ENCODE measurements at places on chromosomes 1 and 21.

DNA sequence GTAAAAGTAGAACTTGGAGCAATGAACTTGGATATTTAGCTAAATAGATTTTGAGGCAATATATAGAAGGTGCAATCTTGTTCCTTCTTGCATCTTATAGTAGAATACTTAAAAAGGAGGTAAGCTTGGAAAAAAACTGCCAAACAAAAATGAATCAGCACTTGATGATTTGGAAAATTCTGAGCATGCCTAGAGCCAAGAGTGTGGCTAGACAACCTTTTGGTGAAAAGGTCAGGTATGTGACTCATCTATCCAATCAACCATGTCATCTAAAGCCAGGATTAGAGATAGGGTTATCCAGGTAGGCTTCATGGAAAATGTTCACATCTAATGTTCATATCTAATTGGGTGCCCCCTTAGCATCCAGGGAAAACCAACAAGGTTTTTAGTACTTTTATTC, 515.0 kb downstream of the COL11A1 start:
- DNase-seq = no peak

DNA sequence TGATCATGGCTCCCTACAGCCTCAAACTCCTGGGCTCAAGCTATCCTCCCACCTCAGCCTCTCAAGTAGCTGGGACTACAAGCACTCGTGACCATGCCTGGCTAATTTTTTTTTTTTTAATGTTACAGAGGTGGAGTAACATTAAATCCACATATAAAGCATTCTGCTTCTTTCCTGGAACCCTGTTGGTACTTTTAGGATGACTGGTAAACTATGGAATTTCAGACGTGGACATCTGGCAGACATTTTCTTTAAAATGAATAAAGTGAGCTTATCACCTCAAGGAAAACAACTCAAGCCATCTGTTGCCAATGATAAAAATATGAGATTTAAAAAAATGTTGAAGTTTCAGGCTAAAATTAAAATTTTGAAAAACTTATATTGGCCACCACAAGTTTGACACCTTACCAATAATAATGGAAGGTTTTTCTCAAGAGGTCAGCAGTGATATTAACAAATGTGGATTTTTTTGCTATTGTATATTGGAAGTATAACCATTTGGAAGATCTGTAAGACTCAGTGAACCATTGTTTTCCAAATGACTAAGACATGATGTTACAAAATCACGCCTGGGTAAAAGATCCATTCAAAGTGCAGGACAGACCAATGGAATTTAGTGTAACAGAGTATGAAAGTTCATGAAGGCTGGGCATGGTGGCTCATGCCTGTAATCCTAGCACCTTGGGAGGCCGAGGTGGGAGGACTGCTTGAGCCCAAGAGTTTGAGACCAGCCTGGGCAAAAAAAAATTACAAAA, 52.7 kb upstream of the EIF4G3 start:
- no peak for DNase-seq

DNA sequence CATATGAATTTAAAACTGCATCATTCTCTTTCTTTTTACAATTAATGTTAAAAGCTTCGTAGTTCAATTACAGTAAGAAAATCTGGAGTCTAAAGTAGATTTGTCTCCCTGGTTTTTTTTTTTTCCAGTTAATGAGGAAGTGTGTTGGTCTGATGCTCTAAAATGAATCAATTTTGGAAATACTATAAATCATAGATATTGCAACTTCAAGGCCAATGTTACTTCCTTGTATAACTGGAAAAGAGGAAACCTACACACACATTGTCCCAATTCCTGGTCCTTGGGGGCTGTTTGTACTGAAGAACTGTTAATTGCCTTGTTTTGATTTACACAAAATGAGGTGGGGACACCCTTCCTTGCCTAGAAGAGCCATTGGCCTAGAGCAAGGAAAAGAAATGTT, 107.2 kb downstream of the RGS2 start:
- DNase-seq = no peak

GRCh38 chr1:162626761-162627160, 5.5 kb upstream of the DDR2 start:
- no peak for DNase-seq

DNA sequence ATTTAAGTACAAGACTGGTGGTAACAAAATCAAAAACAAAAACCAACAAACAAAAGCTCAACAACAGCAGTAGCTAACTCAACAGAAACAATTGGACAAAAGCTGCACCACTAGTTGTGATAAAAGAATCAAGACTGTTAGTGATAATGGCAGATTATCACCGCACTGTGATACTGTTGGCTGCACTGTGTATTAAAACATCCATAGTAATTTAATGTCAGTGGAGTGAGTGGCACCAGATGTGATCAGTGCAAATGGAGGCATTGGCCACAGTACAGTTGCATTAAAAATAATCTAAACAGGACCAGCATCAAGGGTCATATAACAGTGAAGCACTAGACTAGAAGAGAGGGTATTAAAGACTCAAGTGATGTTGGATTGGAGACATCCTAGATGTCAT, 1341.3 kb downstream of the MRPL39 start:
- DNase-seq = no peak

GRCh38 chr1:6803357-6803756, 18.1 kb downstream of the CAMTA1 start:
- DNase-seq = no peak

GRCh38 chr1:221719987-221720386, 21.9 kb downstream of the DUSP10 start:
- no peak for DNase-seq

- DNase-seq = no peak
Observed at GRCh38 chr1:64922336-64922735, 44.0 kb downstream of the JAK1 start.

GRCh38 chr21:42557420-42557819, 43.8 kb downstream of the SLC37A1 start:
- DNase-seq = no peak

- no peak for DNase-seq
Observed at GRCh38 chr1:25917996-25918395, 11.8 kb upstream of the STMN1 start.

GRCh38 chr1:21931171-21932093, 5.7 kb downstream of the HSPG2 start:
- DNase-seq = no peak

DNA sequence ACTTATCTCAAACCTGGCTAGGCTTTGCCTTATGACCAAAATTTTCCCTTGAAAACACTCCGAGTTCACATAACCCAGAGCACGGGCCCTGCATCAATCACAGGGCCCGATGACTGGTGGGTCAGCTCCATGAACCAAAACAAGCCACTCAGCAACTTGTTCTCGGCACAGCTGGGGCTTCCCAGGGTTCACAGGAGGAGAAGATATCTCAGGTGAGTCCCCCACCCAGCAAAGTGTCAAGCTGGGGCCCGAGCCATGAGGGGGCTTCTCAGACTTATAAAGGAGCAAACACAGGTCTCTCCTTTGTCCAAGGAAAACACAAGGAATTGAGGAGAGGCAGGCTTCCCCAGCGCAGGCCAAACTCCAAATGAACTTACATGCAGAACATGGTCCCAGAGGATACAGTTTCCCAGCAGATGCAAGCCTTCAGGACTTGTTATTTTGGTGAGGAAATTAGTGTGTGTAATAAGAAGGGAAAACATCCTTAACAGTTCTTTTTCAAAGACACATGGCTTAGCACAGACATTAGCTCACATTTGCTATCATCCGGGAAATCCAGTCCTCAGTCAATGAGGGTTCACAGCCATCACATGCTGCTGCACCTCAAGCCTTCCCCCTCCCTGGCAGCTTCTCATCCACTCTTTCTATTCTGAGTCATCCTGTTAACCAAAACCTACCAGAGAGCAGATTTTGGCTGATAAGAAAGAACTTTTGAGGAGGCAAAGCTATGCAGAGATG, 98.1 kb upstream of the NFIA start:
- no peak for DNase-seq

- no peak for DNase-seq
Observed at GRCh38 chr1:44698138-44698537, 23.6 kb downstream of the ARMH1 start.

DNA sequence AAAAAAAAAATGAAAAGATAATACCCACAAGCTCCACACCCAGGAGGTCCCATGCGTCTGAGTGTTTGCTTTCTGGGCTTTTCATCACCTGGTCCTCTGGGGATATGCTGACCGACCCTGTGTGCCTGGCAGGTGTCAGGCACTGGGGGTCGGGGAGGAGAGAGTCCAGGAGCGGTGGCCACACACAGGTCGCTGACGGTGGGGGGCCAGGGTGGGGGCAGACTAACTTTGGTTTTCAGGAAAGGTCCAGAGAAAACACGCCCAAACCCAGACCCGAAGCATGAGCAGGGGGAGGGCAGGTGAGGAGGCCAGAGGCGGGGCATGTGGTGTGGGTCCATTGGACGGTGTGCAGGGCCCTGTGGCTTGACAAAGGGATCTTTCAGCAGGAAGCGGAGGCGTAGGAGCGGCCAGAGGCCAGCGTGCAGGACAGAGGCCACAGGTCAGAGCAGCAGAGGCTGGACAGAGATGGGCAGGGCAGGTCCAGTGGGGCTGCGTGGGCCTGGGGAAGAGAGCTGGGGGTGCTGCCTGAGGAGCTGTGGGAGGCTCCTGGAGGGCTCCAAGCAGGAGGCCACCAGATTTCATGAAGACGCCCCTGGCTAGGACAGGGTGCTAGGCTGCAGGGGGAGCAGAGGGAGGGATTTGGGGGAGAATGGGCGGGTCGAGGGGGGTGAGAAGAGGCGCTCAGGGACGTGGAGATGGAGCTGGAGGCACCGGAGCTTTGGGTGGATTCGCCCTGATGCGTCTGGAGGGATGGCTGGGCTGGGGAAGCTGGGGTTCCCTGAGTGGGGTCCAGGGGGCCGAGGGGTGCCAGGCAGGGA, 15.8 kb downstream of the RNF223 start:
- DNase-seq = no peak

DNA sequence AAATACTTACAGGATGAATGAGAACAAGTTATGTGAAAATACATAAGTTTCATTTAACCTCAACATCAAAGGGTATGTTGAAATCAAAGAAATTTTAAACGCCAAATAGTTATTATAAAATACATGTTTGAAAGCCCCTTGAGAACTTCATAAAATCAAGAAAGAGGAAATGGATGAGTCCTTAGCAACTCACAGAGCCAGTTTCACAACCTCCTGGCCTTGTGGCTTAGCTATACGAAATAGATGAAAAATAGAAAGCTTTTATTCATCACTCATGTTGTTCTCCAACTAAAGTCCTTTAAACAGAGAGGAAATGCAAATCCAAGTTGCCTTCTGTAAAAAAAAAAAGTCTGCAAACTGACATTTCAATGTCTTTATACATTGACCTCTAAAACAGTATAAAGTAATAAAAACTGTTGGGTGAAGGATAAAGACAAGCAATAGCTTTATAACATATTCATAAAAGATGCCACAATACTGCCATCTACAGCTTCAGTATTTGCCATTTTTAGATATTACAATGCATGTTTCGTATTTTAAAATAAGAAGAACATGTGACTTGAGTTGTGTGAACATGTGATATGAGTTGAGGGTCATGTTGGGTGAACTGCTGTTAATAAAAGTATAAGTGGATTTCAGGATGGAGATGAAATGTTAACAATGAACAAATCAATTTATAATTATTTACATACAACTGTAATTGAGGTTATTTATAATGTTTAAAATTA, 847.8 kb downstream of the MRPL39 start:
- DNase-seq = no peak

DNA sequence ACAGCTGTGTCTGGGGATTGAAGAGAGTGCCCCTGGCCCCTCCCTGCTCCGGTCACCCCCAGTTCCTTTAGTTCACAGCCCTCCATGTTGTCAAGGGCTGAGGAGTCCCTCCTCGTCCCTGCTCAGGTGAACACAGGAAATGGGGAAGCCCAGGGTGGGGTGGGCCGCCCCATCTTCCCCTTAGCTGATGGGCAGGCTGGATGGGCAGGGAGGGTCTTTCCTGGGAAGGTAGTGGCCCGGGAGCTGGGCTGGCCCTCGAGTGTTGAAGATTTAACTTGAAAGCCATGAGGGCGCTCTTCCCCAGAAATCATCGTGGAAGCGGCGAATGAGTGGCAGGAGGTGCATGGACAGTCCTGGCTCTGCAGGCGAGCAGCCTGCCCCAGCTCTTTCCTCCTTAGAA, 18.3 kb upstream of the NPHP4 start:
- no peak for DNase-seq

DNA sequence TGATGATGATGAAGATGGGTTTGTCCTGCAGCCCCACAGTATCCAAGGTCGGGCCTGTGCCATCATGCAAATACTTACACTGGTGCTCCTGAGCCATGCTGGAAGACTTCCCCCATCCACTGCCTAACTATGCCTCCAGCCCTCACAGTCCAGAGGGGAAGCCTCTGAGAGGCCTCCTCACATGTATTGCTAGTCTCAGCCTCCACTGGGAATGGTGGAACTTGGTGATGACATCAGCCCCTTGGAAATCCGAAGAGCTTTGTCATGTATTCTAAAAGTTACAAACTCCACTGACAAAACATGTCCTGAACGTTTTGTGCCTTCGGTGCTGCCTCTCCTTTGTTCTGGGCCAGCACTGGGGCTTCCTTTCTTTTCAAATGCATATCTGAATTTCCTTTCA, 61.1 kb upstream of the DMRTB1 start:
- DNase-seq = no peak

DNA sequence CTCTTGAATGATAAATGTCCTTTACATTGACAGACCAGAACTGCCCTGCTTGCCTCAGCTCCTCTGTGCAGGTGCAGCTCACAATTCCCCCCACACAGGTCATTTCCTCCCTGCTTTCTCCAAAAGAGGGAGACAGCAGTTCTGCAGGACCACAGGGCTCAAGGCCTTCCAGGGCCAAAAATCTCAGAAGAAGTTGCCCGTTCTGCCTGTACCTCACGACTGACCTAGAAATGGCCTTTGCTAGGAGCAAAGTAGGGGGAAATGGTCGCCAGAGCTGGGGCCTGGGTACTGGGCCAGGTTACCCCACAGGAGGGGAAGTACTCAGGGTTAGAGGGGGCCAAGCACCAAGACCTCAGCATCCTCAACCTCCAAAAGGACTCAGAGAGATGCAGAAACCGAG, 11.1 kb downstream of the RNU1-2 start:
- no peak for DNase-seq
